ENCODE measurements at places on chromosomes 5 and 9.

DNA sequence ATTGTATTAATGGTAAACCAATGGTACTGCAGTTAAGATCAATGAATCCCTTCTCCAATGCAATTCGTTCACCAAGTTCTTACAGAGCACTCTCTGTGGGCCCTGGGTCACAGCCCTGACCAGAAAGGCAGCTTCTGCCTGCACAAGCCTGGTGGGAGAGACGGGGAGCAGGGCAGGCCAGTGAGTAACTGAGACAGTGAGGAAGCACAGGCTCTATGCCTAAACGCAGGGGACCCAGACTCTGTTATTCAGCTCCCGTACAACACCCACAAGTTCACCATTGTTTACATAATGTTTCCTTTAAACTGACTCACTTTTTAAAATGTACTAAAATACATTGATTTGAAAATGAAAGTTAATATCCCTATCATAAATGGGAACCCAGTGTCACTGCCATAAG lies 40.5 kb upstream of the CTSL start:
- DNase-seq, result no peak

GRCh38 chr9:127938298-127938690 lies 640 bp upstream of the DPM2 start:
- DNase-seq, result no peak

DNA sequence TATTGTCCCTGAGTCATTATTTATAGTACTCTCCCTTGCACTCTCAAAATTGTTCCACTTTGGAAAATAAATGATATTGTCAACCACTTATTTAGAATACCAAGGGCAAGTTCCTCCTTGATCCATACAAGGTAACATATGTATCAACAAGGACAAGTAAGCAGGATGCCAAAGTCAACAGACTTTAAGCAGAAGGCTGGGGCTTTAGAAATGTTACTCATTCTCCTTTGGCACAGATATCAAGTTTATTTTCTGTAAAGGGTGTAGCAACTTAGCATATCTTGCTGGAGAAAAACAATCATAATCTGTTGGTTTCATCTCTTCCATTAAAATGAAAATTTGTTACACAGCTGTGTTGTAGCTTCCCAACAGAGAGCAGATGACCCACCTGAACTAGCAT lies 248.7 kb upstream of the SLC30A5 start:
- DNase-seq, result no peak

GRCh38 chr9:70409280-70409679 lies 5.2 kb downstream of the KLF9 start:
- DNase-seq, result no peak

DNA sequence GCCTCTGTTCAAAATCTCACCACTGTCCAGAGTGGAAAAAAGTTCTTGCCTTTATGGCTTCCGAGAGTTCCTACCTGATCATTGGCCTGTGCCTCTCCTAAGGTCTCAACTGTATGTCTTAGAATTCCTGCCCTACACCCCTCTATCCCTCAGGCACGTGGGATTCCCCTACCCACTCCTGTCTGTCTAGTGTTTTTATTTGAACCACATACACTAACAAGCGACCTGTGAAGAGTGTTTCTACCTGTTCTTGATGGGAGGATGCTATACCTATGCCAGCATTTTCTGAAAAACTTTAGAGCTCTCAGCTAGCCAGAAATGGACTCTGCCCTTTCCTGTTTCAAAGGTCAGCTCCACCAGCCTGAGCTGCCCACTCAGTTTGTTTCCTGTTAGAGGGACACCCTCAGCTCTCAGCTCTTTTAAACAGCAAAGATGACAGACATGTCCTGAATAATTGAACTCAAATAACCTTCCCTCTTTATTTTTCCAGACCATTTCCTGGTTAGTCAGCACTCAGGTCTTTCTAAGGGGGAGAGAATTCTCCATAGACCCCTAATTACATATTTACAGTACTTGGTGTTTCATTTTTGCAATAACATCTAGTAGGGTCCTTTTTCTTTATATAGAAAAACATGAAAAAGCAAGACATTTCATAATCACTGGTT lies 214.8 kb downstream of the AOPEP start:
- DNase-seq, result no peak

DNA sequence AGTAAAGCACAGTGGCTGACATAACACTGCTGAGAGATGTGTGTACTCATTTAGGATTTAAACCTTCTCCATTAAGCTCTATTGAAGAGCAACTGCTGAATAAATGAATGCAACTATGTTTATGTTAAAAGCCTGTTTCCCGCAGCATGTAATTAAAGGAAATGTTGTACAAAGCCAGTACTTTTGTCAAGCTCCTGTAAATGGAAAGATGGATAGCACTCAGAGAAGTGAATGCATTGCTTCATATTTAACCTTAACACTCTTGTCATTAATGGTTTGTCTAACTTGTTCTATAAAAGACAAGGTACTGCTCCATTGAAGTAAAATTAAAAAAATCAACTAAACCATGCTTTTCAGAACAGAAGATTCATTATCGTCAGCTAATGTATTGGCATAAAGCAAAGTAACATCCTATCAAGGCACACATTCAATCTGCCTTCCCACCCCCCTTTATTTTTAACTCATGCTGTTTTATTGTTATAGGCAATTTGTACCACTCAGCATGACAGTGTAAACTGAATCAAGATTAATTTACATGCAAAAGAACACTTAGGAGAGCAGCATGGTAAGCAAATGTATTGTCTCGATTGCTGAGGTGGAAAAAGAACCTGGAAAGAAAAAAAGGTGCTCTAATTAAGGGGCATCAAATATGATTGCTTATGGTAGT lies 240.9 kb upstream of the TBCA start:
- DNase-seq, result no peak

DNA sequence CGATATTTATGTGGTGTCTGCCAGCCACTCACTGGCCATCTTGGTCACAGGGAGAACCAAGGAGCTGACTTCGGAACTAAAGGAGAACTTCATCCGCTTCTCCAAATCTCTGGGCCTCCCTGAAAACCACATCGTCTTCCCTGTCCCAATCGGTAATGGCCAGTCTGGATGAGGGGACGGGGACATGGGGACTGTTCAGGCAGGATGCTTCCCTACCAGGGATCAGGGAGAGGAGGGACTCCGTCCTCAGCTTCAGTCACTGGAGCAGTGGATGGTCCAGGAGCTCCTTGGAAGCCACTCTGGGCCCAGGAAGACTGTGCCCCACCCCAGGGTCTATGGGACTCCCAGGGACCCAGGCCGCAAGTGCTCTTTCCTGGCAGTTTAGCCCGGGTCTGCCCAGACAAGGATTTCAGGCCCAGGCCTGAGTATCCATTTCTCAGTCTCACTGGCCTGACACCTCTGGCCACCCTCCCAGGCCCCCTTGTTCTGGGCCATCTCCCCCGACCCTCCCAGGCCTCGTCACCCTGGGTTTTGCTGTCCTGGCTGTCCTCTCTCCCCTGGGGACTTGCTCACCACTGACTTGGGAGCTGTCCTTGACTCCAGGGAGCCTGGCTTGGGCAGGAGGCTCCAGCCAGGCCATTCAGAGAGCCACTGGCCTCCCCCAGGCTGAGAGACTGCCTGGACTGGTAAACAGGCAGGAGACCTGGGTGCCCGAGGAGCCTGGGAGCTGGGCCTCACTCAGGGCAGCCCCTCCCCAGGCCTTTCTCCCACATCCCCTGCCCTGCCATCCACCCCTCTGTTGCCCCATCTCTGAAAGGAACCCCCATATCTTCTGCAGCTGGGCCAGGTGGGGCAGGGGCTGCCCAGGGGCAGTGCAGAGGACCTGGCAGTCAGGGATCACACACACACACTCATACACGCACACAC lies 3.1 kb downstream of the LCN2 start:
- DNase-seq, result no peak

GRCh38 chr5:91146905-91147600 lies 236.1 kb downstream of the ARRDC3 start:
- no peak for DNase-seq

- no peak for DNase-seq
These were observed 10.5 kb downstream of the ADGRV1 start for GRCh38 chr5:90569084-90569483.

GRCh38 chr5:176677209-176677939 lies 30.1 kb downstream of the TSPAN17 start:
- no peak for DNase-seq

GRCh38 chr5:168793841-168794837 lies 215.0 kb upstream of the PANK3 start:
- no peak for DNase-seq

DNA sequence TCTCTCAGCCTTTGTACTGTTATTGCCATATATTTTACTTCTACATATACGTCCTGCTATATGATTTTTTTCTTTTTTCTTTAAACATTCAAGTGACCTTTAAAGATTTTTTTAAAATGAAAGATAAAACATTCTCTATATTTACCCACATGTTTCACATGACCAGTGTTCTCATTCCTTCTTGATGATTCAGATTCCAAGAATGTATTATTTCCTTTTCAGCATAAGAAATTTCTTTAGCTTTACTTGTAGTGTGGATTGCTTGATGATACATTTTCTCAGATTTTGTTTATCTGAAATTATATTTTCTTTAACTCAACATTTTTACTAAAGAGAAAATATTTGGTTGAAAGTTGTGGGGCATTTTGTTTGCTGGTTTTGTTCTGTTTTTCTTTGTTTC lies 792.1 kb downstream of the BRINP1 start:
- no peak for DNase-seq

GRCh38 chr5:170436335-170436734 lies 47.2 kb upstream of the KCNMB1 start:
- no peak for DNase-seq

- no peak for DNase-seq
These were observed 503.4 kb downstream of the PDE4D start for GRCh38 chr5:59390074-59390659.

DNA sequence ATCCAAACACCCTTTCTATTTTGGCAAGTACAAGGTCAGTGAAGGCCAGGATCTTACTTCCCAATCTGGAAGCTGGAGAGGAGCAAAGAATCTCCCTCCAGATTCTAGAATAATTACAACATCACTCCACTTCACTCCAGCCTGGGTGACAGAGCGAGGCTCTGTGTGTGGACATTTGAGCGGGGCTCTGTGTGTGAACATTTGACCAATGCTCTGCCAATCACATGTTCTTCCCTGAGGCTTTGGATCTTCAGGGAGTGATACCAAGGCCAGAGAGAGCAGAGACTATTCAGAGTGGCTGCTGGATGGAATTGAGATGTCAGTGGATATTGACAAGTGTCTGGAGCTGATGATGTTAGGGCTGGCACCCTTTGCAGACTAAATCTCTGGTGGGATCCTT lies 24.7 kb upstream of the ANKRD34B start:
- no peak for DNase-seq

GRCh38 chr5:25540628-25541027 lies 895.9 kb upstream of the CDH10 start:
- no peak for DNase-seq

- DNase-seq, result no peak
These were observed 123.0 kb upstream of the FST start for GRCh38 chr5:53357439-53357838.

- no peak for DNase-seq
These were observed 18.7 kb upstream of the LECT2 start for GRCh38 chr5:135973323-135974020.

- no peak for DNase-seq
These were observed 119.6 kb upstream of the RETREG1 start for GRCh38 chr5:16736158-16736995.

GRCh38 chr9:123031963-123032362 lies 1.5 kb upstream of the GPR21 start:
- no peak for DNase-seq

Data from activated CD4-positive, alpha-beta T cell treated with anti-CD3 and anti-CD28 coated beads for 24 hours (primary cell).